Left ventricle myocardium superior (tissue), 1 donor: ENCODE measurements at places on chromosomes 2 and 18. TPM values are rescaled to one million over a fixed set of nuclear protein-coding genes. Genes with fewer than 3 reads are reported as not detected.

The MATN3 gene
- 0.32 TPM for total RNA-seq

- no peak for DNase-seq
Observed at GRCh38 chr2:220077488-220077887, 450.1 kb downstream of the SLC4A3 start.

GRCh38 chr2:160241251-160242137 lies 41.4 kb upstream of the ITGB6 start:
- no peak for DNase-seq

DNA sequence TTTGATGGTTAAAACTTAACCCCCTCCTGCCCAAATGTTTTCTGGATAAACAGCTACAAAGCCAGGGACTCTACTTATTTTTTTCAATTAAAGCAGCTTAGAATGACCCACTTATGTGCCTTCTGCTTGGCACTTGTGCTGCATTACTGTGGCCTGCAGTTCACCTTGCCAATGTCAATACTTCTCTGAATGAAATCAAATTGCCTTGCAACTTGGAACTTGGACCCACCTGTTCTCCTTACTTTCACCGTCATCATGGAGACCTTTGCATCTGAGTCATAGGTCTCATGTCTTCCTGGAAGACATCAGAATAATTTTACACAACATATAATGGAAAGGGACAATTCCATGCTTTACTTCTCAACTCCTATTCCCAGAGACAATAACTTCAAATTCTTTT lies 92.1 kb upstream of the FHL2 start:
- DNase-seq = no peak

- DNase-seq = no peak
Observed at GRCh38 chr2:121356058-121356640, 71.1 kb upstream of the TFCP2L1 start.

GRCh38 chr2:39094717-39095363 lies 26.0 kb downstream of the SOS1 start:
- DNase-seq = no peak

The ERMN gene
- total RNA-seq = not detected

GRCh38 chr2:67445652-67446268 lies 48.6 kb downstream of the ETAA1 start:
- DNase-seq = no peak

DNA sequence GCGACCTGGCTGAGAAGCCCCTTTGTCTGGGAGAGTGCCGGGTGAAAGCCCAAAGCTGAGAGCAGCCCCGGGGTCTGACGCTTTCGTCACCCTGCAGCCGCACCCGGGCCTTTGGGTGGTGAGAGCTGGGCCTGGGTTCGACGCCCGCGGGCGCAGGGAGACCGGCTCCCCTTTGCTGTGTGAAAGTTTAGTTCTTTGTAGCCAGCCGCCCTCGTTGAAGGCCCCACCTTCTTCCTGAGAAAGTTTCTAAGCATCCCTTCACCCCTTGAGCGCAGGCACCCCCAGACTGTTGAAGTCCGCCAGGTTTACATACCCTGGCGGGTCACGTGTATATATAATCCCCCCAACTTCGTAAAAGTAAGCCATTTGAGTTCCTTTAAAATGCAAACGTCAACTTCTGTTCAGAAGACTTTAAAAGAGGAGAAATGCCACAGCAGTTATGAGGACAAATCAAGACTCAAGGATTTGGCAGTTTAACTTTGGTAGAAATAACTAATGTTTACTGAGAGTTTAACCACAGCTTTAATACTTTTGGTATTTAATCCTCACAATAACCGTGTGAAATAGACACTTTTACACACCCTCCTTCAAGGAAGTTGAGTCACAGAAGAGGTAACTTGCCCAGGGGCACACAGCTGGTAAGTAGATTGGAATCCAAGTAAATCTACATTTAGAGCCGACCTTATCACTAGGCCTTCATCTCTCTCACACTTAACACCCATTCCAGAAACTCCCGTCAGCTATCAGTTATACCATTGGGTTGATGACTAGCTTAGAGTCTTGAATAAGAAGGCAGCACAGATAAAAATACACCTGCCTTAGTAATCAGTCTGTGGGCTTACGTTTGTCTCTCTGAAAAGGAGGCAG lies 1.1 kb upstream of the MBOAT2 start:
- DNase-seq = no peak

DNA sequence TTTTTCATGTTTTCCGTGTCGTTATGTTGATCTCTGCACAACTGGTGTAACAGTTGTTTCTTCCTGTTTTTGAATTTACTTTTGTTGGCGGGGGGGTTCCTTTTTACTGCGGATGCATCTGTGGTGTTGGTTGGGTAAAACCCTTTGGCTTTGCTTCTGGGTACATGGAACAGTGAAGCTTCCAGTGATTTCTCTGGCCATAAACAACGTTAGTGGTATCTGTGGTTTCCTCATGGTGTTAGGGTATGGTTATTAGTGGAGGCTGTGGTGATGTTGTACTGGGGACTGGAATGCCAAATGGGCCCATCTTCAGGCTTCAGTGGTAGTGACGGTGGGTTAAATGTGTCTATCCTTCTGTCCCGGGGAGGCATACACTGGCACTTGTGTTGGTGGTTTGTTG lies 285.4 kb upstream of the ZNF804A start:
- no peak for DNase-seq

The ASAP2 gene
- 10.1 TPM for total RNA-seq

The APLF gene
- total RNA-seq = 3.9 TPM

DNA sequence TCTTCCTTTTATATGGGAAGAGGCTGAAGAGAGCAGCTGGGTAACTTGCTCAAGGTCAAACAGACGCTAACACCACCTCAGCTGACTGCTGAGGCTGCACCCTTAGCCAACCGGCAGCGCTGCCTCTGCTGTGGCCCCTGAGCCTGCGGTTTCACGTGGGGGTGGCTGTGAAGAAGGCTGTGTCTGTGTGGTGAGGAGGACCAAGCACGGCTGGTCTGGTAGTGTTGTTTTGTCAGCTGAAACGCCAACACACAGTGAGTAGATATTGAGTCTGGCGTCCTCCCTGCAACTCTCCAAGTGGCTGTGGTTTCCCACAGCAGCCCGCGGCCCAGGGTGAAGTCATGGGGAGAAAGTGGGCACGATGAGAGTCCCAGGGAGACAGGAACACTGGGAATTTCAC lies 69.6 kb downstream of the THNSL2 start:
- no peak for DNase-seq

The NRP2 gene
- 9.7 TPM for total RNA-seq

DNA sequence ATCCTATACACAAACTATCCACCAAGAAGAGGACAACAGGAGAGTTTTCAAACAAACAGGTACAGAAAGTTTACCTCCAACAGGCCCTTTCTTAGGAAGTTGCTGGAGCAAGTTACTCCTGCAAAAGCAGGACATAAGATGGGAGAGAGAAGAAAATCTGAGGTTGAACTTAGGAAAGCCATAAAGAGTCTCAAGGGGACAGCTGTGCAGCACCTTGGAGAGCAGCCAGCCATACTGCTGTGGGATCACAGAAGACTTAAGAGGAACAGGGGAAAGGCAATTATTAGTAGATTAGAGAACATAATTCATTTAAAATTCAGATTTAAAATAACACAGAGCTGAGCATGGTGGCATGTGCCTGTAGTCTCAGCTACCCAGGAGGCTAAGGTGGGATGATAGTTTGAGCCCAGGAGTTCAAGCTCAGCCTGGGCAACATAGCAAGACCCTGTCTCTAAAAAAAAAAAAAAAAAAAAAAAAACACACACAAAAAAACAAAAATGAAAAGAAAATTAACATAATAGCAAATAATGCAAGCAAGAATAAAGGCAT lies 148.1 kb upstream of the SIX3 start:
- DNase-seq = no peak

The TMEM17 gene
- total RNA-seq = 1.4 TPM

The LTBP1 gene
- total RNA-seq = 72.5 TPM

The ITPRIPL1 gene
- 1.3 TPM for total RNA-seq

The TCF23 gene
- total RNA-seq = 0.10 TPM

DNA sequence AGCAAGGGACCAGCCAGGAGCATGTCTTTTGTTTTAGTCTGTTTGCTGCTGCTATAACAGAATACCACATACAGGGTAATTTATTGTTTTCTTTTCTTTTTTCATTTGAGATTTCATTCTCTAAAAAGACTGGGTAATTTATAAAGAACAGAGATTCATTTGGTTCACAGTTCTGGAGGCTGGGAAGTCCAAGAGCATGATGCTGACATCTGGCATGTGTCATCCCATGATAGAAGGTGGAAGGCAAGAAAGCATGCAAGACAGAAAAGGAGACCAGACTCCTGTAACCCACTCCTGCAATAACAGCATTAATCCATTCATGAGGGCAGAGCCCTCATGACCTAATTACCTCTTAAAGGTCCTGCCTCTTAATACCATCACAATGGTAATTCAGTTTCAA lies 14.8 kb downstream of the SGO2 start:
- no peak for DNase-seq

- no peak for DNase-seq
Observed at GRCh38 chr2:19767899-19768298, 133.9 kb downstream of the TTC32 start.

GRCh38 chr18:31274931-31275330 lies 43.0 kb upstream of the DSG1 start:
- peak; percentile 51 for DNase-seq

The REG3G gene
- not detected for total RNA-seq

- DNase-seq = no peak
Observed at GRCh38 chr2:118479020-118479419, 368.4 kb downstream of the EN1 start.

GRCh38 chr2:46392561-46393346 lies 86.6 kb upstream of the TMEM247 start:
- no peak for DNase-seq

The ELOA2 gene
- total RNA-seq = not detected

GRCh38 chr2:190792956-190793888 lies 87.4 kb upstream of the GLS start:
- DNase-seq = no peak

DNA sequence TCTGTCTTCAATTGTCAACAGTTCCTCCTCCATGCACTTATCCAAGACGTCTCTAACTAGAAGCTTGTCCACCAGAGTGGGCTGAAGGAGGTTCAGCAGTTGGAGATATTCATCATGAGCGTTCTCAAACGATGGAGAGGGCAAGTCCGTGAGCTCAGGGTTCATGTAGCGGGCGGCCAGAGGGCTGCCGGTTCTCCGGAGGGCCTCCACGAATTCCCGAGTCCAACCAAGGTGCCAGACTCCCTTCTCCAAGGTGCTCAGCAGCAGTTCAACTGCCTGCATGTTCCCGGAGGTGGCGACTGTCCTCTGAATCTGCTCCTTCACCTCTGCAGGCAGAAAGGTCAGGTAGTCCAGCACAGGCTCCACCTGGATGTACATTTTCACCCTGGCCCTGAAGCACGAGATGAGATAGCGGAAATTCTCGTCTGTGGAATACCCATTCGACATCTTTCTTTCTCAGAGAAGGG lies 590 bp downstream of the IFIH1 start:
- peak; percentile 41 for DNase-seq

The EFHD1 gene
- 21.7 TPM for total RNA-seq

The C2orf78 gene
- not detected for total RNA-seq

- DNase-seq = no peak
Observed at GRCh38 chr18:10207682-10208345, 246.6 kb upstream of the APCDD1 start.

GRCh38 chr2:10916953-10917352 lies 5.2 kb downstream of the KCNF1 start:
- DNase-seq = no peak
